CD14-positive monocyte (primary cell): ENCODE measurements at places on chromosomes 2 and 18. TPM values are rescaled to one million over a fixed set of nuclear protein-coding genes. Genes with fewer than 3 reads are reported as not detected.

- DNase-seq, result no peak
Observed at GRCh38 chr2:8394569-8395359, 287.1 kb upstream of the ID2 start.

- DNase-seq, result no peak
Observed at GRCh38 chr18:78630981-78631510, 348.6 kb upstream of the SALL3 start.

The KLHL41 gene
- polyA plus RNA-seq, result not detected in 2 replicates

DNA sequence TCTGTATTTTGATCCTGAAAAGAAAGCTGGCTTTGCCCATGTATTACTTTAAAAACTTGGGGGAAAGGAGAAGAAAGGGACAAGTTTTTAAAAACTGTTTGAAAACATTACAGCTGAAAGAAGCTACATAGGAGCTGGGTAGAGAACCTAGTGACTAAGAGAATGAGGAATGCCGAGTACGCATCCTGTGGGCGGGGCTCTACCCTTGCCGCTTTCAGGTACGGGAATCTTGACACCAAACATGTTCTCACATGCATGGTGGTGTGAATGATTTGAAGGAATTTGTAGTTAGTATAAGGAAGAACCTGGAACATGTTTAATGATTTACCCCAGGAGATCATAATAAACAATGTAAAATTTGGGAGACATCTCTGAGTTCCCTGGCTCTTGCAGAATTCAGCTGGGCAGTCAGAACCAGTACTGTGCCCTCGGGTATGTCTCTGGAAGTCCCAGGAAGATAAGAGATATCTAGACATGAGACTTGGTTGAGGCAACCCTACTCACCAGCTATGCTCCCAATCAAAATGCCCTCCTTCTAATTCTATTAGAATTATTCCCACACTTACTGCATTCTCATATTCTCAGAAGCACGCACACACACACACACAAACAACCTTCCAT, 16.5 kb upstream of the TGFA start:
- DNase-seq, result no peak

DNA sequence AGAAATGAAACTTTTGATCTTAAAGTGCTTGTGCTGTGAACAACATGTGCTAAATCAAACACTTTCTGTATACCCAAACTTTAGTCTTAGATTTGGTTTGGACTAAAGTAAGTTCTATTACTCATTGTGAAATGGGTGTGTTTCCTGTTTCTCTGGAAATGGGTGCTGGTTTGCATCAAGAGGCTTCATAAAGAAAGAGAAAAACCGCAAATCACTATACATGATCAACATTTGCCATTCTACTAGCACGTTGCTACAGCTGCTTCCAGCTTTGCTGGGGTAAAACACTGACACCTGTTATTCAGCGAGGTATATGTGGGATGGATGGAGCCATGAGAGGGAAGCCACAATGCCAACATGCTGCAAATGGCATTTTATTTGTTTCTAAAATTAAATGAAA, 547.0 kb upstream of the ACVR2A start:
- no peak for DNase-seq

The CLEC4F gene
- 2.3 TPM for polyA plus RNA-seq

- no peak for DNase-seq
Observed at GRCh38 chr2:106956416-106956815, 70.4 kb upstream of the ST6GAL2 start.

The TTR gene
- not detected for polyA plus RNA-seq

DNA sequence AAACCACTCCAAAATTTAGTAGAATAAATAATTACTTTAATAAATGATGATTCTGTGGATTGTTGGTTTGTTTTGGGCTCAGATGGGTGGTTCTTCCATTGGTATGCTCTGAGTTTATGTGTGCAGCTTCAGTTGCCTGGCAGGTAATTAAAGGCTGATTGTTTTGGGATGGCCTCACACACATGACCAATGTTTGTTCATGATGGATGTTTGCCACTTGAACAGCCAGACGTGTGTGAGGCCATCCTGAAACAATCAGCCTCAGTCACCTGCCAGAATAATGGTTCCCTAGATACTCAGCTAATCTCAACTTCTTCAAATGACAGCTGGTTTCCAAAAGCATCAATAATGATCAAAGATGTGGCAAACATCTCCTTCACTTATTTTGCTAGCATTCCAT, 352.5 kb upstream of the GULP1 start:
- DNase-seq, result no peak

- DNase-seq, result no peak
Observed at GRCh38 chr2:102191501-102191900, 4.7 kb downstream of the IL1RL2 start.

The TUBB8B gene
- polyA plus RNA-seq, result not detected

DNA sequence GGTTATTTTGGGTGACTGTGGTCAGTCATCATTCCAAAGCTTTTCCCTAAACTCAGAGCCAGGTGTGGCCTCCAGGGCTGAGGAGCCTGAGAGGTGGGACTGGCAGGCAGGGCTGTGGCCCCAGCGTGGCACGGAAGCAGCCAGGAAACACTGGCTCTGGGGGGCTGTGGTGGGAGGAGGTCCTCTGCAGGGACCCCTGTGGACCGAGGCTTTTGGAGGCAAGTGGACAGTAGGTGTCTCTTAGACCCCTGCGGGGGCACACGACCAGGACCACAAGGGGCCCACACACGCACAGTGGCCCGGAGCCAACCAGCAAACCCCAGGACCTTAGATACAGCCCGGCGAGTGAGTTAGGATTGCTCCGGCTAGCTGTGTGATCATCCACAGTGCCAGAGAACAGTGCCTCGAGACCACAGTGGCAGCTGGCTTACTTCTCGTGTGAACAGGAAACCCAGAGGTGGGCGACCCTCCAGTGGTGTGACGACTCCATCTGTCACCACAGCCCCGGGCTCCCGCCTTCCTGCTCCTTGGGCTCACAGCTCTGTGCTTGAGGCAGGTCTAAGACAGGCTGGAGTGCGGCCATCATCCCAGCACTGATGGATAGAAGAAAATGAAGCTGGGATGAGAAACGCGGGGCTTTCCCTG, 1.6 kb upstream of the RTP5 start:
- DNase-seq, result no peak

The TMEM182 gene
- 0.24 TPM for polyA plus RNA-seq

DNA sequence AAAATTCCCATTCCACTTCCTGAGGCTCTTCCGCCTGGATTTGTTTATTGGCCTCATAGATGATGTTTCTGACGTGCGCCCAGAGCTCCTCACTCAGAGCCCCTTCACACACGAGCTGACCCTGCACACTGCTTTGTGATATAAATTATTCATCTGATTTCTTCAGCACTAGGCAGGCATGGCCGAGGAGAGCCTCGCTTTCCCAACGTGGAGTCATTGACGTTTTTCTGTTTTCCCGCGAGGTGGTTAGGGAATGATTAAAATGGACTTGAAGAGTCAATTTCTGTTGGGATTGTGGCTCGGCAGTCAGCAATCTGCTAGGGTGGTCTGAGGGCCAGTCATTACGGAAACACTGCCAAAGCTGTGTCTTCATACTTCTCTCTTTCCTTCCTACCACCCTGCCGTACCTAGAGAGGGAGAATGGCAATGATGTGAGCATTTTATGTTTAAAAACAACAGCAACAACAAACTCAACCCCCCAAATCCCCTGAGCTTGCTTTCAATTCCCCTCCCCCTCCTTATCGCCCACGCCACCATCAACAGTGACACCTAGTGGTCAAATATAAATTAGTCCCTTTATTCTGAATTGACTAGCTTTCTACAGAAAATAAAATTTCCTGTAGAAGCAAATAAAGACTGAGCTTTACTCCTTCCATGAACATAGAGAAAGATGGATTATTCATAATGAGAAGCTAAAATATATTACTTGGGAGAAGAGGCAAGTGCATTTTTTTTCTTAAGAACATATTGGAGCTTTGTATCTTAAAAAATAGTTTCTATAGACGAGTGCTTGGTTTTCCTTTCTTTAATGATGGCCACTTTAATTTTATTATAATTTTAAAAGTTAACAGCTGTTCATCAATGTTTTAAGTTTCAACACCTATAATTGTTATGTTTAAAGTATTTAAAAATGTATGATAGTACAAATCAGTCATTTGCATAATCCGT, 285.1 kb downstream of the MTX2 start:
- DNase-seq, result peak; percentile 7

DNA sequence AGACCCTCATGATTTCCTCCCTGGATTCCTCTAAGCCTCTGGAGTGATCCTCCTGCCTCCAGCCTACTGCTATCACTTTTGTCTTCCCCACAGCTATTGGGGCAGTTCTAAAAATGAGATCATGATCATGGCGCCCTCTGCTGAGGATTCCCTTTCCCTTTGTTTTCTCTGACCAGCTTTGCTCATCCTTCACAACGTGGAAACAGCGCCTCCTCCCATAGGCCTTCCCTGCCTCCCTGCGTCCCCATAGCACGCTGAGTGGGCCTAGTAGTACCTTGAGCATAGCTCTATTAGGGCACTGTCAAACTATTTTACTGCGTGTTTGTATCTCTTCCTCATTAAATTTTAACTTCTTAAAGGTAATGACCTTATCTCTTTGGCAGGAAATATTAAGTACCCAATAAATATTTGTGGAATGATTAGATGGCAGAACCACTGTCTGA, 207.0 kb upstream of the FANCL start:
- DNase-seq, result no peak

GRCh38 chr2:31302940-31303563, 69.1 kb downstream of the EHD3 start:
- no peak for DNase-seq

DNA sequence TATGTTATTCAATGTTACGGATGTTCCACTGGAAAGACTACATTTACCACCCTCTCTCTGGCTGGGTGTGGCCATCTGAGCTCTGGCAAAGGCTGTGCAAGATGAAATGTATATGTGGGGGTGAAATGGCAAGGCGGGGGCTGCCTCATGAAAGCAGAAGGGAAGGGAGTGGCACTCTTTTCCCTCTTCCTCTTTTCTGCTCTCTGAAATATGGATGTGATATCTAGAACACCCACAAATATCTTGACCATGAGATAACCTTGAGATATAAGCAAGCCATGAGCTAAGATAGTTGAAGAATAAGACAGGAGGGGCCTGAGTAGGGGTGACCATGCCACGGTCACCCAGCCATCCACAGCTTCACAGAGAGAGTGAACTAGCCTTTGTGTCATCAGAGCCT, 367.8 kb upstream of the ID2 start:
- DNase-seq, result peak; percentile 51

The BZW1 gene
- 202 TPM for polyA plus RNA-seq

- peak; percentile 77 for DNase-seq
Observed at GRCh38 chr2:8229546-8229986, 452.3 kb upstream of the ID2 start.

The EFHD1 gene
- polyA plus RNA-seq, result not detected in 2 replicates

DNA sequence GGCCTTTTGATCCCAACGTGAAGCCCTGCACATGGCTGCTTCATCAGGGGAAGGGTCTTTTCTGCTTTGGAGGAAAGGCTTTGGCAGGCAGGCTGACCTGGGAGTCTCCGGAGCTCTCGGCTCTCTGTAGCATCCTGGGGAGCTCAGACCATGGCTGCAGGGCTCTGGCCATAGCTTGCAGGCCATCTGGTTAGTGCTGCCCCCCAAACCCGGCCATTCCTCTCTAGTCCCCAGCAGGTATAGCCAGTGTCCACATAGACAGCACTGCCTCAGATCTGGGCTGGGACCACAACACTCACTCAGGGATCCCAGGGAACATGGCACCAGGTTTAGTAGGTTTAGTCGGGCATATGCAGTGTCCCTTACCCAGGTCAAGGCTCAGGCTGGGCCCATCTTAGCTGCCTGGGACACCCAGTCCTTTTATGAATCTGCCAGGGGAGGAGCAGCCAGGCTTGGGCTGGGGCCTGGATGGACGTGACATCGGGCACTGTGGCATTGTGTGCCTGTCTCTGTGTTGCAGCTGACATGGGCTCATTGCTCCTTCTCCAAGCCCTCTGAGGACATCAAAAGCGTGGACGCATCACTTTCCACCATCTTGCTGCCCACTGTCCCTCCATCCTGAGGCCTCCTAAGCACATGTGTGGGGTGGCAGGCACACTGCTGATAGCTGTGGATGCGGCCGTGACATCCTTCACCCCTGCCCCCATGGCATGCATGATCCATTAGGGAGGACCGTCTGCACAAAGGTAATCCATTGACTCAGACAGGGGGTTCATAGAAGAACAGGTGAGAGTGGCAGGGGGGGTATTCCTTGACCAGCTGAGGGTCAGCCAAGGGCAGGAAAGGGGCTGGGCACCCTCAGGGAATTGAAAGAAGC, 19.2 kb upstream of the GPR35 start:
- no peak for DNase-seq

DNA sequence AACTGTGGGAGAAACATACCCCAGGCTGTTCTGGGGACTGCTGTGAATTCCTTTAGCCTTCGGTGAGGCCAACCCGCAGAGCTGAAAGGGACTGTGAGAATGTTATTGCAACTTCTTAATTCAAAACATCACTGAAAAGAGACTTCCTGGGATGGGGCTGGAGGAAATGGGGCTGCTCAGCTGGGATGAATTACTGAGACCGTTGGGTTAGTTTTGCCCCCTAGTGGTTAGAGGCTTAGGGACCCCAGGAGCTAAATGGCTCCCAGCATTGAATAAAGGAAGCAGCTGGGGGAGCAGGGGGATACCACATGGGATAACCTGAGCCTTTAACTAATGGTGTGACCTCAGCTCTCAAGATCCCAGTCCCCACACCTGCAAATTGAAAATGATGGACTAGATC, 941.1 kb upstream of the FANCL start:
- DNase-seq, result no peak

GRCh38 chr18:3085612-3086011, 72.7 kb upstream of the LPIN2 start:
- DNase-seq, result no peak

GRCh38 chr18:9961041-9961440, 47.2 kb downstream of the VAPA start:
- no peak for DNase-seq

The ACMSD gene
- not detected for polyA plus RNA-seq

- peak; percentile 28 for DNase-seq
Observed at GRCh38 chr2:111705711-111706336, 178.2 kb downstream of the ANAPC1 start.

- no peak for DNase-seq
Observed at GRCh38 chr2:201358684-201359083, 1.5 kb upstream of the FLACC1 start.

GRCh38 chr2:150626934-150627411, 139.5 kb upstream of the RND3 start:
- DNase-seq, result no peak

GRCh38 chr2:9401646-9402371, 21.5 kb downstream of the ITGB1BP1 start:
- no peak for DNase-seq

DNA sequence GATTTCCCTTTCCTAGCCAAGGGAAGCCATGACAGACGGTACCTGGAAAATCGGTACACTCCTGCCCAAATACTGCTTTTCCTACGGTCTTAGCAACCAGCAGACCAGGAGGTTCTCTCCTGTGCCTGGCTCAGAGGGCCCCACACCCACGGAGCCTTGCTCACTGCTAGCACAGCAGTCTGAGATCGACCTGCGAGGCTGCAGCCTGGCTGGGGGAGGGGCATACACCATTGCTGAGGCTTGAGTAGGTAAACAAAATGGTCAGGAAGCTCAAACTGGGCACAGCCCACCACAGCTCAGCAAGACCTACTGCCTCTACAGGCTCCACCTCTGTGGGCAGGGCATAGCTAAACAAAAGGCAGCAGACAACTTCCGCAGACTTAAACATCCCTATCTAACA, 6.8 kb upstream of the CD207 start:
- DNase-seq, result no peak

The IL1RL2 gene
- polyA plus RNA-seq, result not detected

- DNase-seq, result no peak
Observed at GRCh38 chr2:75896779-75897366, 186.2 kb upstream of the GCFC2 start.
